ENCODE measurements at places on chromosomes 13 and 19.

DNA sequence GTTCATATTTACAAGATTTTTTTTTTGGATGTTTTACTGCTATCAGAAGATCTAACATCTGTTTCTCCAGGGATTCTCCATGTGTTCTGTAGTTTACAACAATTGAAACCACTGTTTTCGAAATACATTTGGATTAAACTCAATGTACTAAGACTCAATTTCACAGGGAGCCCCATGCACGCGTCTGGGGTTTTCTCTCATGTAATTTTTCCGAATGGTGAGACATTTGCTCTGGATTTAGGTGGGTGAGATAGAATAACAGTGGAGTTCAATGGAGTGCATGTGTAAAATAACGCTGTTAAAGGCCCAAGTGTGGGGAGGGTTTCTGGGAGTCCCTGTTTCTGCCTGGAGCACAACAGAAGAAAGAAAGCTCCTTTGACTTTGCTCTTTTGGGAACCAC lies 330.3 kb downstream of the TSHZ3 start:
- DNase-seq, result no peak

GRCh38 chr19:51807111-51807701 lies 12.2 kb downstream of the FPR3 start:
- no peak for DNase-seq

- no peak for DNase-seq
Observed at GRCh38 chr19:11061952-11062351, 27.3 kb upstream of the LDLR start.

DNA sequence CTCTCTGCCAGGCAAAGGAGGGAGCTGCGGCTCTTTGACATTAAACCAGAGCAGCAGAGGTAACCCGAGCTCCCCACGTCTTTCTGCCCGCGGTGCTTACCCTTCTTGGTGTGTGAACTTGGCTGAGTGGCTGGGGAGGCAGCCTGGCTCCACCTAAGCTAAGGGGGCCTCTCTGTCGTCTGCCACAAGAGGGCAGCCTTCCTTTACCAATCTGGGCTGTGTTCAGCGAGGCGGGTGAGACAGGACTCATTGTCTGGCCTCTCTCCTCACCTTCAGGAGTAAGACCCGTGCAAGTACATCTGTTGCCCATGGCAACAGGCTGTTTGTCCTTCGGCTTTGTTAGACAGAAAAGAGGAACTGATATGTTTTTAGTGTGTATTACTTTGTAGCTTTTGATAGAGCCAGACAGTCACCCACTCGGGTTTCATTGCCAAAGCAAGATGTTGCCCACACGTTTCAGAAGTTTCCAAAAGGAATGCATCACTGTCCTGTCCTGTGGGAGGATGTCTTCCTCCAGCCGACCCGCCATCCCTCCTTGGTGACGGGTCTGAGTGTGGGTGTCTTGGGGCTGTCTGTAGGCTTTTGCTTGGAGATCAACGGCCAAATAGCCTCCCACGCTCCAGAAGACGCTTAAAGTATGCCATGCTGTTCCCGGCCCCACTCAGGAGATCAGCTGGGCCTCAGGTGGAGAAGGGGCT lies 4.6 kb downstream of the POP4 start:
- peak; percentile 79 for DNase-seq

GRCh38 chr19:6068711-6069110 lies 41.6 kb downstream of the RFX2 start:
- DNase-seq, result no peak

GRCh38 chr13:60351855-60352615 lies 45.0 kb upstream of the TDRD3 start:
- DNase-seq, result no peak
